CD4-positive, alpha-beta T cell treated with Interferon alpha-2 for 1 hour (primary cell): ENCODE measurements at places on chromosomes 7 and 10.

- DNase-seq, result no peak
These were observed 31.2 kb upstream of the ZNF438 start for GRCh38 chr10:31062856-31063255.

DNA sequence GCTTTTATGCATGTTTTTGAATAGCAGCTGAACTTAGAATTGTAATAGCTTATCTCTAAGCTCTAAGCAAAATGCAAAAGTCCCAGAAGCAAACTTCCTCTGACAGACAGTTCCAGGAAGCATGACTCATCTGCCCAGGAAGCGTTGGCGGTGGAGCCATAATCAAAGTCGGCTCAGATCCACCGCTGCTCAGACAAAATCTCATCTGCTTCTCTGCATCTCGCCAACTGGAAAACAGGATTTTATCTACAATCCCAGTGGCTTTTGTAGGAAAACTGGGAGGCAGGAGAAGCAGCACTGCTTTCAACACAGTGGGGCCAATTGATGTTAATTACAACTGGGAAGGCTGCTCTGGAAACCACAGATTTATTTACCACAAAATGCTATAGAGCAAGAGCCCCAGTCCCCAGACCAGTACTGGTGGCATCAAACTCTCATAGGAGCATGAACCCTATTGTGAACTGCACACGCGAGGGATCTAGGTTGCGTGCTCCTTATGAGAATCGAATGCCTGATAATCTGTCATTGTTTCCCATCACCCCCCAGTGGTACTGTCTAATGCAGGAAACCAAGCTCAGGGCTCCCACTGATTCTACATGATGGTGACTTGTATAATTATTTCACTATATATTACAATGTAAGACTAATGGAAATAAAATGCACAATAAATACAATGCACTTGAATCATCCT, 99.9 kb downstream of the CUBN start:
- DNase-seq, result peak; percentile 88

GRCh38 chr10:43227911-43228782, 38.7 kb downstream of the RASGEF1A start:
- DNase-seq, result peak; percentile 0

DNA sequence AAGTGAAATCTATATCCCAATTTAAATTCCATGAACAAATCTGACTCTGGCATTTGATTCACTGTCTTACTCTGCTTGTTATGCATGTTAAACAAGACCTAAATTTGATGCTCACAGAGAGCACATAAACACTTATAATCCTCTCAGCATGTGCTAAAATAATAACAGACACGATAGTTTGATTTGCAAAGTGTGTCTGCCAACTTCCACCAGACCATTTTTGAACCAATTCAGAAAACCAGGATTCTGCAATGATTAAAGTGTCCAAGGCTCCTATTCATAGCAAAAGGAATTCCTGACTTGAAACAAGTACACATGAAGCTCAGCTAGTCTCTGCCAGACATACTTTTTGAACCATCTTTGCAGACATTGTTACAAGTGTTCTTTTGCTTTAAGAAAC, 11.2 kb downstream of the RBM20 start:
- DNase-seq, result no peak

DNA sequence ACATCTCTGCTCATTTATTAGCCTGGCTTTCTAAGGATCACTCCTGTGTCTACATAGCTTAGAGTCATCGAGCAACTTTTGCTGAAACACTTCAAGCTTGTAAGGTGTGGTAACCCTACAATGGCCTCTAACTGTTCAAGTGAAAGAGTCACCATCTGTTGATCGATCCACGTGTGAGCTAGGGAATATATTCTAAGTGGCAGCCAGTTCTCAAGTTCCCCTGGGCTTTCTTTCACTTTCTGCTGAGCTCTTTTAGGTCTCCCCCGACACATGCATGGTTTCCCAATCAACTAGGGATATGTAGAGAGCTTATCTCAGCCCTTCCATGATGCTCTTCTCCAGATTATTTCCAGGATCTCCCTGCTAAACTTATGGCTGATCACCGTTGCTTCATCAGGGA, 15.5 kb downstream of the AOAH start:
- no peak for DNase-seq

GRCh38 chr10:91043173-91043910, 122.5 kb upstream of the ANKRD1 start:
- DNase-seq, result no peak

DNA sequence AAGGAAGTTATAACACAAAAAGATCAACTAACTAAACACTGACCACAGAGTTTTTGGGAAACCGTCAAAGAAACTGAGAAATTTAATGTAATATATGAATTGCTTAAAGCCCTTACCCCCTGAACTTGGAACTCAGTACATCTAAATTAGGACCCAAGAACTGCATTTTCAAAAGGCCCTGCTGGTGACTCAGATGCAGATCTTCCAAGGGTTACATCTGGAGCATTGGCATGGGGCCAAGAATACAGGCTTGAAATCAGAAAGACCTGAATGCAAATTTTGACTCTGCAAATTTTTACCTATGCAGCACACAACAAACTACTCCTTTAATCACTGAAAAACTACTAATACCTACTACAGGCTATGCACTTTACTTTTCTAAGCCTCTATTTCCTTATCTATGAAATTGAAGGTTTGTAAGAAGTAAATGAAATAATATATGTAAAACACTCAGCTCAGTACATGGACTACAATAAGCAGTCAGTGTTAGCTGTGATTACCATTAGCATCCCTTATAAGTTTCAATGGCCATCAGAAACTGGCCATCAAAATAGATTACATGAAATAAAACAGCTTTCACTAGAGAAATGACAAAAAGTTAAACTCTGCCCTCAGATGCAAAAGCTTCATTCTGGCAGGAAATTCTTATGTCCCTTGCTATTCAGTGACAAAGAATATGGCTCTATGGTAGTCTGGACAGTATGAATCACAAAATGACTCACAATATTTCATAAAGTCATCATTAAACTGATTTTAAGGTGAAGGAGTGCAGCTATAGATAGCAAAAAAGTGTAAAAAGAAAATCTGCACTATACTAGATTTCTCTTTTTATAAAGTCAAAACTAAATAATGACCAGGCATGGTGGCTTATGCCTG, 43.6 kb downstream of the NSUN6 start:
- no peak for DNase-seq

DNA sequence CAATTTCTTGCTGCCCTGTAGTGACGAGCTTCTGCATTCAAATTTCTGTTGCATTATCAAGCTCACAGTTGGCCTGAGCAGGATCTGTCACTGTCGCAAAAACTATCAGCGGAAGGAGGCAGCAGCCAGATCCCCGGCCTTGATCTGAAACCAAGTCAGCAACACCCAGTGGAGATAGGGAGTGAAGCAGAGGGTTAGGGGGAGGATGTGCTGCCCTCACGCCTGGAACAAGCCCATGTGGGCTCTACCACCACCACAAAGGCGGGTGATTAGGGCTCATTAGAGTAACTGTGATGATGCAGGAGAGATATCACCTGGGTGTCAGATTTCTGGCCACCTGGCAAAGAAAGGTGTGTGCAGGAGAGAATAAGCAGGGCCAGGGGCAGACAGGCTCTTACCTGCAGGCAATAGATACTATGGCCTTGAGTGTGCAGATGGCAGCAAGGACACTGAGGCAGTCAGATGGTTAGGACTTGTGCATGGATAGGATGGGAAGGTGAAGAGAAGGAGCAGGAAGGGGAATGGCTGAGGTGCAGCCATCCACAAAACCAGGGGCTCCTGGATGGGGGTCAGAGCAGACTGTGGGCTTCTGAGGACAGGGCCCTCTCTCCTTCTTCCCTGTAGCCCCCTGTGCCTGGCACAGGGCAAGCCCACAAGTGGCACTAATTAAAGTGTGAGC, 417.3 kb downstream of the RPS24 start:
- no peak for DNase-seq
